Activated CD4-positive, alpha-beta memory T cell treated with anti-CD3 and anti-CD28 coated beads for 36 hours (primary cell): ENCODE measurements at places on chromosomes 5 and 9. TPM values are rescaled to one million over a fixed set of nuclear protein-coding genes. Genes with fewer than 3 reads are reported as not detected.

DNA sequence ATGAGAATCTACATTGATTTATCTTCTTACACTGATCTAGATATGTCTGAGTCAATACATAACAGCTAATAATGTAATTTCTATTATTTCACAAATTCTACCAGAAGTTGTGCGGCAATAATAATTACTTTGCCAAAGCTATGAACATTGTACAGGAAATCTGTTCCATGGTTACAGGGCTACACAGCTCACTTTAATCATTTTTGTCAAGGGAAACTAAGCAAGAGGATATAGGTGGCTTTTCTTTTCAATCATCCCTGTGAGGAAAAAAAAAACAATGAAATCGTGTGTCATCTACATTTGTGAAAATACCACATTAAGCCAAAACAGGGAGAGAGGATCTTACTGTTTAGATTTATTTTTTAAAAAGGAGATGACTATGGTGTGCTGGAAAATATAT lies 717.4 kb downstream of the NR2F1-AS1 start:
- no peak for DNase-seq

Gene ITGA2
- 2.2 TPM for total RNA-seq

Gene NR4A3
- 11.9 TPM for total RNA-seq

Gene ADGRD2
- not detected for total RNA-seq

Gene ALDH7A1
- 5.7 TPM for total RNA-seq

GRCh38 chr5:45410304-45410995 lies 285.7 kb downstream of the HCN1 start:
- DNase-seq = no peak

DNA sequence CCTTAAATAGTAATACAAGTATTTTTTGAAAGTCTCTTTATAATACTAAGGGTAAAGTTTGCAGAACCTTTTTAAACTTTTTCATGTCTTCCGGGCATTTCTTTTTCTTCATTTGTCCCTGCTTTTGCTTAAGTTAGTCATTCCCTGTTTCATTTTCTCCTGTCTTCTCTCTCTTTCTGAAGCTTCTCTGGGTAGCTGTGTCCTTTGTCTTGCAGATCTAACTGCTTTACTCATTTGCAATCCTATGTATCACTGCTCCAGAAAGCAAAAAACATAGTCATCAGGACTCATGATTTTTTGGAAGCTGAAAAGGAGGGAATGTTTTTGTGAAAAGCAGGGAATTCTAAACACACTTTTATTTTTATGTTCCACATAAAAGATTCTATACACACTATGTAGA lies 301.7 kb downstream of the MRPS30 start:
- no peak for DNase-seq

- no peak for DNase-seq
Measured at GRCh38 chr9:113875459-113876150, 504 bp upstream of the ZNF618 start.

- no peak for DNase-seq
Measured at GRCh38 chr9:130239363-130239695, 26.2 kb upstream of the HMCN2 start.

Gene ABO
- total RNA-seq = not detected

Gene CSF2
- total RNA-seq = 128 TPM

DNA sequence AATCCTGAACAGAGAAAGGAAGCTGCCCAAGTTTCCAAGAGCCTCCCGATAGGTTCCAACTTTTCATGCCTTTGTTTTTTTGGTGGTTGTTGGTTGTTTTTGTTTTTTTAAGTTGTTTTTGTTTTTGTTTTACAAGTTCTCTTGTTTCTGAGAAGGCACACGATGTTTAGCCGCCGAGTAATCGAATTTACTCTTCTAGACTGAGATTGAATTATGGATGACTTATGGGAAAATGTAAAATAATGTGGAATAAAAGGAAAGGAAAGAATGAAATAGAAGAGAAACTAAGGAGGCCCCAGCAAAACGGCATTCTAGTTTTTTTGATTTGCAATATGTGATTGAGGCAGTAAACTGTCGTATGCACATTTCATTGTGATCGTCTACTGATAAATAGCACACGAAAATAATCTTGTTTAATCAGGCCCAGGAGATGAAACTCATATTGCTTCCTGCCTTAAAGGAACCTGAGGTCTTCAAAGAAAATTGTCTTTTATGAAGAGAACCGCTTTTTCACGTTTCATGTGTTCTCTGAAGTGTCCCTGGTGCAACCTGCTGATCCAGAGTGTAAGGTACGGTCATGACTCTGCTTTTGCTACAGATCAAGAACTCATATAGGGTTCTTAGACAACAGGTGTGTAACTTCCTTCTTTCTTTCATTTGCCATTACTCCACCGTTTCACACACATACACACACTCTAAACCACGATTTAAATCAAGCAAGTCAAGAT lies 1.3 kb upstream of the GNAQ start:
- DNase-seq = peak; percentile 26

GRCh38 chr5:154757814-154758406 lies 2.7 kb downstream of the LARP1 start:
- DNase-seq = peak; percentile 72
